Bronchial epithelial cell (primary cell): ENCODE measurements at places on chromosomes 6 and 20. TPM values are rescaled to one million over a fixed set of nuclear protein-coding genes. Genes with fewer than 3 reads are reported as not detected.

GRCh38 chr6:158665332-158665731, 15.5 kb downstream of the SYTL3 start:
- DNase-seq: no peak

- peak; percentile 96 for DNase-seq
Observed at GRCh38 chr6:33271468-33272274, at the start of the genes RPS18 and VPS52. TSS of gene RPS18 (plus strand) at chr6:33272075. CDS start at chr6:33272120, 45 bp downstream. TSS of gene VPS52 (minus strand) at chr6:33271876. CDS start at chr6:33271675, 201 bp downstream.

- peak; percentile 72 for DNase-seq
Observed at GRCh38 chr6:157323966-157324300, 614 bp upstream of the TMEM242 start.

GRCh38 chr20:44765701-44766347, 20.2 kb downstream of the KCNK15 start:
- peak; percentile 74 for DNase-seq

DNA sequence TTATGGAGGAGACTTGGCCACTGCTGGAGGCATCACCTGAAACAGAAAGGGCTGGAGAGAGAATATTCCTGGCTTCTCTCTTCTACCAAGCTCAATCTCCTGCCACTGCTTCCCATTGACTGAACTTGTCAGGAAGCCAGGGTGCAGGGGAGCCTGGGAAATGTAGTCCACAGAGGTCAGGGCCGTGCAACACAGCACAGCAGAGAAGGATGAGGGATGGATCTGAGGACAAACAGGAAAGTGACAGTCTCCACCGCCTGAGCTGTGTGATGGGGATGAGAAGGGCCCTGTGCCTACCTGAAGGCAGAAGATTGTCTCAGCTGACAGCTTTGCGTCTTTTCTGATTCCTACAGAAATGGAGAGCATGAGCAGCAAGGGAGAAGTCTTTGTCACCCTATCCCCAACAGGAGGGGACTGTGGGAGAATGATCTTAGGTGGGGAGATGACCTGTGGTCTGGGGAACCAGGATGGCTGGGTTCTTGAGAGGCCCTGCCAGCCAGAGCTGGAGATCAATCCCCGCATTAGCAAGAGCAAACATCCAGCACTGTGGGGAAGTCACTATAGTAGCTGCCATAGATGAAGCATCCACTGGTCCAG, 114.2 kb downstream of the SNX5 start:
- peak; percentile 49 for DNase-seq

GRCh38 chr20:29497261-29497671, 1760.2 kb upstream of the DEFB115 start:
- DNase-seq: peak; percentile 3

DNA sequence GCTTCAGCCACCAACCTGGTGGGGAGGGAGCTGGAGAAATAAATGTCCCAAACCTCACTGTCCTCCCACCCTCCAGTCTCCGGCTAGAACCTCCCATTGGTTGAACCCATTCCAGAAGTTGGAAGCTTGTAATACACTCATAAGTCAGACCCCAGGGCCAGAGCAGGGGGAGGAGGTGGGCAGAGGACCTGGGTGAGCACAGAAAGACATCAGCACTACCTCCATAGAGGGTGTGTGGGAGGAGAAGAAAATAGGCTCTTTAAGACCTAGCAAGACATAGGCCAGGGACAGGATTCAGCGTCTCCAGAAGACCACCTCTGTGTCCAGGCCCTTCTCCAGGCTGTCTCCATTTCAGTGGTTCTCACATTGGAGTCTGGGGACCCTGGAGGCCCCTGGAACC, 73.3 kb upstream of the TOP1 start:
- DNase-seq: no peak

GRCh38 chr6:6588064-6588923, at the start of gene LY86:
TSS of gene LY86 (plus strand) at chr6:6588720. CDS start at chr6:6588735, 15 bp downstream.
- DNase-seq: no peak

GRCh38 chr20:59948828-59949720, 8.9 kb downstream of the FAM217B start:
- DNase-seq: peak; percentile 62

GRCh38 chr6:109791301-109791700, 100.2 kb downstream of the FIG4 start:
- DNase-seq: no peak

DNA sequence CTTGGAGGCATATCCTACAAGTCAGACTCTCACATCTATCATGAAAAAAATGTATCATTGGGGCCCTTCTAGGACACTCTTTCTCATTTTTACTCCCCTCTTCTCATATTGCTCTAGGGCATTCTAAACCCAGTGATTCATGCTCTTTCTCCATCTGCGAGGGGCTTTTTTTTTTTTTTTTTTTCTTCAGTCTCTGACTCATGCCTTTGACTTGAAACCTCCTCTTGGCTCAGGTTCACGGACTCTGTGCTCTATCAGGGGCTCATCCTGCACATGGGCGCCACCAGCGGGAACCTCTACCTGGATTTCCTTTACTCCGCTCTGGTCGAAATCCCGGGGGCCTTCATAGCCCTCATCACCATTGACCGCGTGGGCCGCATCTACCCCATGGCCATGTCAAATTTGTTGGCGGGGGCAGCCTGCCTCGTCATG, 17.8 kb downstream of the SLC22A1 start:
- peak; percentile 84 for DNase-seq

DNA sequence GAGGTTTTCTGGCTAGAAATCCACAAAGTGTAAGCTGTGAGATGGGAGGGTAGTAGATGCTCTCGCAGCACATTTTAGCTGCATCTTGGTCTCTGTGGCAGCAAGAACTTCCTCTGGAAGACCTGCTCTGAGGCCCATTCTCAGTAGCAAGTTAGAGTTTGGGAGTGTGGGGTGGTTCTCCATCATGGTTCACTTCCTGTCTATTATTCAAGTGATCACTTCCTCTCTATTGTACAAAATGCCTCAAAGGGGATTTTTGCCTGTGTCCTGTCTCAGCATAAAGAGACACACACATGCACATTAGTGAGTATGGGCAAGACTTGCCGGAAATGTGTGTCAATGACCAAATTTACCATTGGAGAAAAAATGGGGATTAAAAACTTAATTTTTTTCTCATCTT, 42.5 kb downstream of the LYRM2 start:
- no peak for DNase-seq

GRCh38 chr6:164069350-164069990, 655.0 kb downstream of the QKI start:
- no peak for DNase-seq

GRCh38 chr20:63900413-63900812, 5.5 kb downstream of the DNAJC5 start:
- no peak for DNase-seq

DNA sequence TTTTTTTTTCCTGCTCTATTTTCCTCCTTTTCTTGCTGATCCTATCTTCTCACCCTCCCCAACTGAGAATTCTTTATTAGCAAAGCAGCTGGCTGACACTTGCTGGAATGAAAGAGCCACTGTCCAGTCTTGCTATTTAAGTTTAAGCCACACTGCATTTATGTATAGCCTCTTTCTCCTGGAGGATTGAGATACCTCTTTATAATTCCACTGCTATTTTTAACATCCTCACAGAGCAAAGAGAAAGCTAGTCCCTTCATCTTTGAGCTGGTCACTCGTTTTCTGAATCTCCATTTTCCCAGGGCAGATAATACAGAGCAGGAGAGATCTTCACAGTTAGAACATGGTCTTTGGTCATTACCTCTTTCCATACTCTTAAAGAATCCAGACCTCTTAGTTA, 36.0 kb upstream of the EEF1A1 start:
- DNase-seq: no peak

- DNase-seq: no peak
Observed at GRCh38 chr6:30886897-30887255, 2.6 kb downstream of the DDR1 start.

DNA sequence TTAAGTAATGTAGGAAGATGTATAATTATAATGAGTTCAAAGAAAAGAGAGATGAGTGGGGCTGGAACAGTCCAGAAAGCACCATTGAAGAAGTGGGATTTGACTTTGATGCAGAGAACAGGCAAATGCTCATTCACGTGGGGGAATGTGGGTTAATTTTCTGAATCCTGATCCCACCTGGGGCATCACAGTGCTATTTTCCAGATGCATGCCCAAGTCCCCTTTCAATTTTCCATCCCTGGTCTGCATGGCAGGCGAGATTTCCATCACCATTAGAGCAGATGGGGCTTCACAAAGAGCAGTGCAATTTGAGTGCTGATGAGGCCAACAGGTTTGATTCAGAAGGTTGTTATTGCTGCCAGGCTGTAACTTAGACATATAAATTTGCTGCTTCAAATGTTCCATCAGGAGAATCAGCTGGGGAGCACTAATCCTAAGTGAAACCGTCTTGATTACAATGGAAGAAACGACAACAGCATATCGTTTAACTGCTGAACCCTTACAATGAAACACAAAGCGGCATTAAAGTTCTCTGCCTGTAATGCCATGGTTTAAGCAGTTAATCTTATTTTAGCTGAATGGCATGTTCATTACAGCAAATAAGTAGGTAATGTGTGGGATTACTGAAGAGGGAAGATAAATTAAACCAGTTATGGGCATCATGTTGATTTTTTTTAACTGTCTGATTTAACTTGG, 45.2 kb downstream of the OSTM1 start:
- DNase-seq: no peak

DNA sequence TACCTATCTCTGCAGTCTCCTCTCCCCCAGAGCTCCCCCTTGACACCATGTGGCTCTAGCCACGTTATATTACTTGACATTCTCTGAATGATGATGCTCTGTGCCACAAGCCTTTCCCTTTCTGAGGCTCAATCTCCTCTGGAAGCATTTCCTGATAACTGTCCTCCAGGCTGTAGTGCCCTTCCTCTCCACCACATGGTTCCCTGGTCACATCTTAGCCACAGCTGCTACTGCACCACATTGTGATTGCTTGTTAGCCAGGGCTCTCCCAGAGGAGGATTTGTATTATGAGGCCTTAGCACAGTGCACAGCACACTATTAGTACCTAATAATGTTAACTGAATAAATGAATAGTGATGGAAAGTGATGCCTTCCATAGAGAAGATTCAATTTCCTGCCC, 63.9 kb upstream of the RCAN2 start:
- no peak for DNase-seq

GRCh38 chr6:30611150-30611855, 5.7 kb downstream of the PPP1R10 start:
- no peak for DNase-seq

DNA sequence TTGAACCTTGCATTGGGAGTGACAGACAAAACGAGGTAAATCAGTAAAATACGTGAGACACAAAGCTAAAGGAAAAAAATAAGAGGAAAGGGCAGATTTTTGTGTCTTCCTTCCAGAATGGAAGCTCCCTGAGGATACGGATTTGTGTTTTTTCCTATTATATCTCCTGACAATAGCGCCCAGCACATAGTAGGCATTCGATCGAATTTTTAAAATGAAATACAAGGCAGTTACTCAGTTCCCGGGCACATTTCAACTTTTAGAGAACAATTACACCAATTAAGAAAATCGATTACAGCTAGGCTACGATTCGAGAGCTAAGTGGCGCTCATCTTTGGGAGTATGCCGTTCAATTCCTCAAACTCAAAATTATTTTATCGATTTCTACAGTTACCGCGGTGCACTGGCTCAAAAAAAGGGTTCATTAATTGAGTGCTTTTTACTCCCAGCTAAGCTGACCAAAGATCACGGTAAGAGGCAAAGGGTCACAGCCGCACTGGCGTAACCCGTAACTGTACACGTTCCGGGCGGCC, 443 bp downstream of the RMND1 start:
- DNase-seq: no peak

GRCh38 chr6:87501809-87502572, 29.2 kb downstream of the SLC35A1 start:
- peak; percentile 75 for DNase-seq

DNA sequence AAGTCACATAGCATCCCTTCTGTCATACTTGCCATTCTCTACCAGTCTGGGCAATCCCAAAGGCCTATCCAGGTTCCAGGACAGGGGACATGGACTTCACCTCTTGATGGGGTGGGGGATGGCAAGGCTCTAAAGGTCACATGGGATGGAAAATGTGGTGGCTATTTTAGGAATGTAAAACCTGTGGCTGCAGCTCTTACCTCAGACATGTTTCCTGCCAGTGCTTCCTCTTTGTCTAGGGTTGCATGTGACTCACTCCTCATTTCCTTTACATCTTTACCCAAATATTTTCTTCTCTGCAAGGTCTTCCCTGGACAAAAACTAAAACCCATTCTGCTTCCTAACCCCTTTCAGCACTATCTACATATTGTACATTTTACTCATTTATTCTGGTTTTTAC, 135.7 kb downstream of the BTBD3 start:
- peak; percentile 74 for DNase-seq

GRCh38 chr6:3516092-3516491, 59.2 kb upstream of the SLC22A23 start:
- peak; percentile 24 for DNase-seq

- no peak for DNase-seq
Observed at GRCh38 chr6:70537266-70537665, 29.5 kb upstream of the SDHAF4 start.

DNA sequence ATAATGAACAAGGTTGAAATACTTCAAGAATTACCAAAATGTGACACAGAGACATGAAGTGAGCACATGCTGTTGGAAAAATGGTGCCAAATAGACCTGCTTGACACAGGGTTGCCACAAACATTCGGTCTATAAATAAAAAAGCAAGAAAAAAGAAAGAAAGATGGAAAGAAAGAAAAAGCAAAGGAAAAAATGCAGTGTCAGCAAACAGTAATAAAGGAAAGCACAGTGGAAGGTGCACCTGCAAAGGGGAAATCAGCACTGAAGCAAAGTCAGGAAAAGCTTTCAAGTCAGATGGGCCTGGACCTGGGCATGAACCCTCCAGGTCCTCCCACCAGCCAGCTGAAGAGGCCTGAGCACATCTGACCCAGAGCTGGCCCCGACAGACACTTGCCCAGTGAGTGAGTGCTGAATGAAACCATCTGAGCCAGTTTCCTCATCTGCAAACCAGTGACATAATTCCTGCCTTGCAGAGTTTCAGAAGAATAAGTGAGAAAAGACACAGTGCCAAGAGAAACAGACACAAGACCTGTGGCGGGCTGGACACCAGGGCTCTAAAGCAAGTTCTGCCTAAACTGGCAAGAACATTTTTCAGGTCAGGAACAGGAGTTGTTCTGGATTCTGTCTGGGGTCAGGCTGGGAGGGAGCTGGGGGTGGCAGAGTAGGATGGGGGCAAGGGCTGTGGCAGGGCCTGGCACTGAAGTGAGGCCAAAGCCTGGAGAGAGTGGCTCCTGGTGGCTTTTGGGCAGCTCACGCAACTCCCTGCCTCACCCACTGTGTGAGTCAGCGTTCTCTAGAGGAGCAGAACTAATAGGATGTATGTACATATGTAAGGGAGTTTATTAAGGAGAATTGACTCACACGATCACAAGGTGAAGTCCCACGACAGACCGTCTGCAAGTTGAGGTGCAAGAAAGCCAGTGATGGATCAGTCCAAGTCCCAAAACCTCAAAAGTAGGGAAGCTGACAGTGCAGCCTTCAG, 23.9 kb upstream of the MICB start:
- peak; percentile 87 for DNase-seq

HLA-DMA gene
- 0.26 and 2.8 TPM in 2 replicates for total RNA-seq

EPM2A gene
- 3.7 TPM in 2 replicates for total RNA-seq

COL21A1 gene
- total RNA-seq: 8.2 and 18.6 TPM in 2 replicates

PRR18 gene
- under 0.01 TPM in 2 replicates for total RNA-seq

BTNL2 gene
- 0.13 and 0.26 TPM in 2 replicates for total RNA-seq

OR2W1 gene
- total RNA-seq: not detected in 2 replicates

SEMG1 gene
- total RNA-seq: not detected in 2 replicates

PLN gene
- not detected in 2 replicates for total RNA-seq

PRPH2 gene
- total RNA-seq: under 0.01 TPM in 1 of 2 replicates, not detected in the other

NTSR1 gene
- not detected in 2 replicates for total RNA-seq

ZNF165 gene
- 2.6 and 4.7 TPM in 2 replicates for total RNA-seq

PGC gene
- not detected in 2 replicates for total RNA-seq
